ENCODE measurements at places on chromosomes 6 and 20.

DNA sequence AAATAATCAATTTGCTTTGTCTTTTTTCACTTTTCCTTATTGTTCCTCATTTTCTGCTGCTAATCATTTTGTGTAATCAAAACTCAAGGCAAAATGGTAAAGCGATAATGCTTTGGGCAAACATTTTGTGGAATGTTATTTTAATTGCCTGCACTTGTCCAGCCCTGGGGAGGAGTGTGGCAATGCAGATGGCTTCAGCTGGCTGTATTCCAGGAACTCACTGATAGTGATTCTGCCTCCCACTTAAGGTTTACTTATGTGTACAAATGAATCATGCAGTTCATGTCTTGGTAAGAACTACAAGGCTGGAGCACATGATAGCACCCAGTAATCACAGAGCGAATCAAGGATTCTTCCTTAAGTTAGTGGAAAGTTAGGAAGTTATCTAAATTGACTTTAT, 107.8 kb downstream of the COL19A1 start:
- no peak for DNase-seq

DNA sequence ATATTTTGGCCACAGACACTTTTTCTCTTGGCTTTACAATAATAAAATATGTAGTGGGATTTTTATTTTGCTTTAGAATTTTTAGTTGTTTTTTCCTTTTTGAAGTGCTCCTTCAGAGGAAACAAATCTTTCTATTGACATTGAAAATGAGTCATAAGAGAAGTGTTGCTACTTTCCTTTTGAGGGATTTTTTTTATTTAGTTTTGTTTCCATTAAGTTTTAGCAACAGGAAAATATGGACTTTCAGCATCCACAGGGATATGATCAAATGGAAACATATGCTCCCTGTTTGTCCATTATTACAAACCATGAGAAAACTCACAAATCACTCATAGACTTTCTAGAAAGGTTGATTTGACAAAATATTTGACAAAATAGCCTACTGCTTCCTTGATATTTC, 65.3 kb upstream of the BMP2 start:
- DNase-seq, result no peak

GRCh38 chr6:11770546-11771466, 7.8 kb downstream of the ADTRP start:
- peak; percentile 37 for DNase-seq

GRCh38 chr6:27672113-27672799, 199.4 kb upstream of the ZNF184 start:
- peak; percentile 86 for DNase-seq

GRCh38 chr20:16352751-16353416, 220.4 kb downstream of the KIF16B start:
- no peak for DNase-seq

DNA sequence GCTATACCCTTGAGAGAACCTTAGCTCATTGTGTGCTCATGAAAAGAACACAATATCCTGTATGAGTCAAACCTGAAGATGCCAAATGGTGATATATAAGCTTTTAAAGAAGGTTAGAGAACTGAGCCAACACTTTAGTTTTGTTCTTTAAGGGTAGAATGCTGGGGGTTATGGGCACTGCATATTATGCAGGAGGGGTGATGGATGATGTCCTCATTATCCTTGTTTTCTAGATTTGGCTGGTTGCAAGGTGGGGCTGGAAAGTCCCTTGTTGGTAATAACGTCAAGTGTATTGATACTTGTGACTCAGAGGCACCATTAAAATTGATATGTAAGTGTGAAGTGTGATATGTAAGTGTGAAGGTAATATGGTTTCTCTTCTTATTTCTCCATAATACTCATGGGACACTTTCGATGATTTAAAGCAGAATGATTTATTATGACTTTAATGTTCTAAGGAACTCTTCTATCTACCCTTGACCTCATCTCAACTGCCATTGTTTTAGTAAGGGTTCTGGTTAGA, 113.7 kb upstream of the DTNBP1 start:
- DNase-seq, result no peak

DNA sequence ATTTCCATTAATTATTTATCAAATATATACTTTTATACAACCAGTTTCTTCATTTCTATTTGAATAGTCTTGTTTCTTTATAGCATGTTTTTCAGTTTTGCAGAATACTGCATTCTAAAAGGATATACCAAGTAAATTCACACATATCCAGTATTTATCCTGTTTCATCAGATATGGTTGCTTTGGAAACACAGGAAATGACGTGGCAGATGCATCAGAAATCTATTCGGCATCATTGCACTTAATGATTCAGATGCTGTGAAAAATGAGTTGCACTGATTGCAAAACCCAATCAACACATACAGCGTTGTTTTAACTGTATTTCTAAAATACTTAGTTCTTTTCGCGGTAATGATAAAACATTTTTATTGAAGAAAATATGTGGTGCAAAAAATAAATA, 594.9 kb downstream of the CDH26 start:
- DNase-seq, result no peak

- no peak for DNase-seq
Measured at GRCh38 chr20:32649697-32650400, 23.9 kb downstream of the C20orf203 start.

- no peak for DNase-seq
Measured at GRCh38 chr6:18211338-18211737, 53.0 kb downstream of the DEK start.

DNA sequence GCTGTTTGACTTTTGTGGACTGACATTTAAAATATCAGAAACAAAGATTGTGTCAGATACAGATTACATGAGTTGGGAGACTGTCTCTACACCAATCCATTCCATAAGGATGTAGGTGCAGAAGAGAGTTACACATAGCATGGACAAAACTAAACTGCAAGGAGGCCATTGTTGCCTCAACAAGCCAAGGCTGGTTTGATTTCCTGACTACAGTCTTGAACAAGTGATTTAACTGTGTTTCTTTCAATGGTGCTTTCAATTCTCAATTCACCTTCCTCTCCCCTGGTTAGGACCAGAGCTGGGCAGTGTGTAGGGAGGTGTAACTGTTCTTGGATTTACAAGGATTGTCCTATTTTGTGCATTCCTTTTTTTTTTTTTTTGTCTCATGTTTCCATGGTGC, 82.2 kb downstream of the AGPAT4 start:
- no peak for DNase-seq

DNA sequence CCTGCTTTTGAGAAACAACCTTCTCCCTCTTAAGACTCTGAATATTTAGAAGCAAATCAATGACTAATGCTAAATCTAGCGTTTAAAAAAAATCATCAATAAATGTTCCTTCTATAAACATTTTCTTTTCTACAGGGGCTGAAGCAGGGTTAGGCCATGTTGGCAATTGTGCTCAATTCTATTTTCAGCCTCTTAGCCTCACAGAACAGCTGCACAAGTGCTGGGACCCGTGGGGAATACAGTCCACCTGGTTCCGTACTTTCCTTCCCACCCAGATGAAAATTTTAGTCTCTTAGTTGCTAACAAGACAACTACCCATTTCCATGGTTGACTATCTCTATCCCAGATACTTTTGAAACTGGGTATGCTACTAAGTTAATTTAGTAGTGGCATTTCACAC, 138.6 kb downstream of the RPS12 start:
- no peak for DNase-seq

- no peak for DNase-seq
Measured at GRCh38 chr20:47775841-47776240, 9.4 kb downstream of the SULF2 start.

DNA sequence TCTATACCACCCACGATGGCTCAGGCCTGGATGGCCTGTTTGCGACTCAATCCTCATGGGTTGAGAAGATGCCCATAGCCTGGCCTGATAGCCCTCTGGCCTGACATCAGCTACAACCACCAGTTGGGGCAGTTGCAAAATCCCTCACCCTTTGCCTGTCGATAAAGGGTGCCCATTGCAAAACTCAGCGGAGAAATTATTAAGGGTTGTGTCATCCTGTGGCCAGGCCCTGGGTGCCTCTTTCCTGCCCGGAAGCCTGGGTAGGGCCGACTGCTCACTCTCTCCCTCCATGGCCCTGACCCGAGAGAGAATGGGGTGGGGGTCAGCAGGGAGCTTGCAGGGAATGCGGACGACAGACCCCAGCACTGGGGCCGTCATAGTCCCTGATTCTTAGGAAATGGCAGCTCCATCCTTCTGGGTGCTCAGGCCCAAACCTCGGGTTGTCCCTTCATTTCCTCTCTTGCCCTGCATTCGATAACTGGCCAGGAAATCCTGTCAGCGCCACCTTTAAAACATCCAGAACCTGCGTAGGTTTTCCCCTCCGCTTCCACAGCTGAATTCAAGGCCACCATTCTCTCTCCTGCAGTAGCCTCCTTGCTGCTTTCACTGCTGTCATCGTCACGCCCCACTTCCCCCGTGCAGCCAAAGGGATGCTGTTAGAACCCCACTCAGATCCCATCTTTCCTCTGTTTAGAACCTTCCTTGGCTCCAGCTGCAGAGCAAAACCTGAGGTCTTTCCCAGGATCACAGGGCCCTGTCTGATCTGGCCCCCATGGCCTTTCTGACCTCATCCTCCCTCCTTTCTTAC, 31.1 kb downstream of the CEBPB start:
- DNase-seq, result no peak

DNA sequence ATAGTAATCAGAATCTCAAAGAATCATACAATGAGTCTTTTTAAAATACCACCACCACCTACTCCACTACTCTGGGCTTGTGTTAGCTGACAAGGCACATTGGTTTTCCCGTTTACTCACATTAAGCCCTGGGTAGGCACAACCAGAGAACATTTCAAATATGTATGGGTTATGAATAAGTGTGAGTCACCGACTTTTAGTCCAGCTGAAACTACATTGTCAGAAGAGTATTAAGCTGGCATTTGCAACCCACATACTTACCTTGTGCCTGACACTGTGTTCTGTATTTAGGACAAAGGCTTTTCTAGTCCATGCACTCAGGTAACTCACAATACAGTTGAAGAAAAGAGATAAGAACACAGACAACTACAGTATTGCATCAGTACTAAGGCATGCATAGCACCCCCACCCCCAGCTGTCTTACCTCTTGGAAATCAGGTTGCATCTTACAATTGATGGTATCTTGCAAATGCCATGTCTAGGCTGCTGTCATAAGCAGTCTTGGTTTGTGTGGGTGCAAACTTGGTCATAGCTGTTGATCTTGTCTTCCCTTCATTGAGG, 40.3 kb upstream of the AHI1 start:
- DNase-seq, result no peak

- DNase-seq, result no peak
Measured at GRCh38 chr20:46057856-46058598, 29.0 kb downstream of the SLC12A5 start.

GRCh38 chr6:63188828-63189227, 22.4 kb upstream of the FKBP1C start:
- DNase-seq, result no peak

- no peak for DNase-seq
Measured at GRCh38 chr20:8749986-8750385, 318.9 kb upstream of the PLCB4 start.

GRCh38 chr6:104459543-104459942, 400.2 kb downstream of the HACE1 start:
- no peak for DNase-seq

- DNase-seq, result peak; percentile 80
Measured at GRCh38 chr6:31737991-31738979, 1.5 kb upstream of the MSH5 start.

- no peak for DNase-seq
Measured at GRCh38 chr6:153525998-153526397, 394.9 kb upstream of the RGS17 start.

GRCh38 chr6:17470202-17470937, 77.0 kb downstream of the CAP2 start:
- DNase-seq, result no peak

GRCh38 chr20:24406251-24406650, 63.2 kb upstream of the SYNDIG1 start:
- no peak for DNase-seq

- DNase-seq, result no peak
Measured at GRCh38 chr6:156809034-156809433, 31.9 kb downstream of the ARID1B start.

DNA sequence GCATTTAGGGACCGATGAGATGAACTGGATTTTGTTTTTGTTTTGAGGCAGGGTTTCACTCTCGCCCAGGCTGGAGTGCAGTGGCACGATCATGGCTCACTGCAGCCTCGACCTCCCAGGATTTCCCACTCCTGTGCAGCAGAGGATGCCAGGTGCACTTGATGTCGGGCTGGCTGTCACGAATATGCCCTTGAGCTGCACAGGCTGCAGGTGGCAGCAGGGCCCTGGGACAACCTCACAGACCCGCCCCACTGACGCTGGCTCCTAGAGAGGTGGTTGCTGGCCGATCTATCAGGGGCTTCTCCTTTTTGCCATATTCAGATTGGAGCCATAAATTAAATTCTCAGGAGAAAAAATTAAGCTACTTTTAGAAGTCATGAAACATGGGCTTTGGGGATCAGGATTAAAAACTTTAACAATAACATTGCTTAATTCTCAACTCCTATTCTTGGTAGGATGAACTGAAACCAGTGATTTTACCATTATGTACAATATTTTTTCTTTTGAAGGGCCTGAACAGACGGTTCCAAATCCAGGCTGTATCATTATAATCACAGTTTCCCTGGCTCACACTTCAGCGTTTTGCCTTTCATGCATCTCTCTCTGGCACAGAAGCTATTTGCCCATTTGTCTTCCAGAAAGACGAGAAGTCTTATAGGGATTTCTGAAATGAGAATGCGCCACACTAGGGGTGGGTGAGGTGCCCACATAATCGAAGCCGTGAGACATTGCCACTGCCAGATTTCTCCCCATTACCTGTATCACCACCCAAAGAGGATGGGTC, 32.4 kb downstream of the NQO2 start:
- DNase-seq, result no peak

GRCh38 chr20:37657924-37658804, 35.7 kb upstream of the CTNNBL1 start:
- no peak for DNase-seq

- no peak for DNase-seq
Measured at GRCh38 chr20:13183005-13183404, 38.1 kb upstream of the ISM1 start.

Data from LoVo (cell line).